ENCODE measurements at places on chromosomes 5 and 9.

DNA sequence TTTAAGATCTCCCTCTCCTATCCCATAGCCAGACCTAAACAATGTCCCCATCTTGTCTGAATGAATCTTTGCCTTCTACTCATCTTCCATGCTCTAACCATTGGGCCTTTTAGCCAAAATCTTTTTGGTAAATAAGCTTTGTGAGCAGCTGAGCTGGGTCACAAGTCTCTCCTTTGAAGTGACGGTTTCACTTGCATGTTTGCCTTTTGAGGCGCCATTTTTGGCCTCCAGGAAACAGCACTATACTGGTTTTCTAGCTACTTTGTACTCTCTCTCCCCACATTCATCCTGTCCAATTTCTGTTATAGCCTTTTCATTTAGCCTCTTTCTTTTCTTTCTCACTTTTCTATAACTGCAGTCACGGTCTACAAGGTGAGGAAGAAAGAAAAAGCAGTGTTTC is 195.5 kb upstream of the C9orf72 start:
- DNase-seq: no peak

DNA sequence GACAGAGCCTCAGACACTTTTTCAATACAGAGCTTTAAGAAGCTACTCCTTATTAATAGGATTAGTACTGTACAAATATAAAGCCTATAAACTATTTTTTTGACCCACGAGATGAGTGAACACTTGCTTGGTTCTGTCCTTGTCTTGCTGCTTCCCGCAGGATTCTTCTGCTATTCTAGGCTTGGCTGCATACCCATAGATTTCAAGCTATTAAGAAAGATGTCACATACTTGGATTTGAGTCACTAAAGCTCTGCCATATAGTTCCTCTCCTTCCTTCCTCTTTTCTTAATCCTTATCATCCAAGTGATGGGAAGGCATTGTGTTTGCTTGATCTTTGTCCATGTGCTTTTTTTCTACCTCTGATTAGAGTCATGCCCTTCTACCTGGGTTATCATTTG is 361.2 kb upstream of the TRPC7 start:
- no peak for DNase-seq

- no peak for DNase-seq
Measured at GRCh38 chr5:11496137-11496719, 408.0 kb downstream of the CTNND2 start.

DNA sequence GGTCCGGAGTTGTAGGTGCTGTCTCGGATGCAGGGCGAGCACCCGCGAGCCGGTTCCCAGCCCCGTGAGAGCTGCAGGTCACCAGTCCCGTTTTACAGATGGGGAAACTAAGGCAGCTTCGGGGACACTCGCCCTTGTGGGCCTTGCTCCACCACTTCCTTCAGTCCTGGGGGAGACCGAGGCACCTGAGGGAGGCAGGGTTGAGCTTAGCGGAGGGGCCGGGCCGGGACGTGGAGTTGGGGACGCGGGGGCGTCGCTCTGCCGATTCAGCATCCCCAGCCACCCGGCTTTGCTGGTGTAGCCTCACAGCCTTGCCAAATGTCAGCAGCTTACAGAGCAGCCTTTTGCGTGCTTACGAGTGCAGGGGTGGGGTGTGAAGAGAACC is 530 bp downstream of the BBLN start:
- DNase-seq: peak; percentile 59

GRCh38 chr5:53480416-53481158 is at the start of gene FST:
Gene FST, plus strand, starts transcription at chr5:53480629. Its CDS starts 163 bp downstream, at chr5:53480792.
- peak; percentile 88 for DNase-seq

DNA sequence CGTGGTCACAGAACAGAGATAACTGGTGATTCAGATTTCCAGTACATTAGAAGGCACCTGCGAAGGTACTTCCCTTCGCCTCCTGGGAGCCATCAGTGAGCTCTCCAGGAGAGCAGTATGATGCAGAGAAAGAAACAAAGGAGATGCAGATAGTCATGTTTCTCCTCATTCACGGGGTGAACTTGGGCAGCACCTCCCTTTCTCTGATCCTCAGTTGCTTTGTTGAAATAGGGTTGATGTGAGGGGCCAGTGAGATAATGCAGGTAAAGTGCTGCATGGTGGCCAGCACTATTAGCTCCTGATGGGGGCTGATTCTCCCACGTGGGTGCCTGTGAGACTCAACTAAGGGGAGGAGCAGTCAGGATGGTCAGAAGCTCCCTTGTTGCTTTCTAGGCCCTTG is 46.6 kb upstream of the ZNF169 start:
- DNase-seq: no peak

DNA sequence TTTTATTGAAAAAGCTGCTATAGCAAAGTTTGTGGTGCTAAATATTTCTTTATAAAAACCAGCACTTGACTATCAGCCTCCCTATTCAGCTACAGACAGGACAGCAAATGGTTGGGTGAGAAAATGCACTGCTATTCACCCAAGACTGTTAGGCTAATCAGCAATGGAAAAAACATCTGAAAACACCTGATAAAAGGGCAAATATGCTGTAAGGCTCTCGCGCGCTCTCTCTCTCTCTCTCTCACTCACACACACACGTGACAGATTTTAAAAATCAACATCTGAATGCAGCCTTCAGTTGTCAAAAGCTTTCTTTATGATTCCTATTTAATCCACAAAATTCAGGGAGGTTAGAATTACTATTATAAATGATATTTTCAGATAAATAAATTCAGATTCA is 80.2 kb downstream of the HTR4 start:
- DNase-seq: no peak

DNA sequence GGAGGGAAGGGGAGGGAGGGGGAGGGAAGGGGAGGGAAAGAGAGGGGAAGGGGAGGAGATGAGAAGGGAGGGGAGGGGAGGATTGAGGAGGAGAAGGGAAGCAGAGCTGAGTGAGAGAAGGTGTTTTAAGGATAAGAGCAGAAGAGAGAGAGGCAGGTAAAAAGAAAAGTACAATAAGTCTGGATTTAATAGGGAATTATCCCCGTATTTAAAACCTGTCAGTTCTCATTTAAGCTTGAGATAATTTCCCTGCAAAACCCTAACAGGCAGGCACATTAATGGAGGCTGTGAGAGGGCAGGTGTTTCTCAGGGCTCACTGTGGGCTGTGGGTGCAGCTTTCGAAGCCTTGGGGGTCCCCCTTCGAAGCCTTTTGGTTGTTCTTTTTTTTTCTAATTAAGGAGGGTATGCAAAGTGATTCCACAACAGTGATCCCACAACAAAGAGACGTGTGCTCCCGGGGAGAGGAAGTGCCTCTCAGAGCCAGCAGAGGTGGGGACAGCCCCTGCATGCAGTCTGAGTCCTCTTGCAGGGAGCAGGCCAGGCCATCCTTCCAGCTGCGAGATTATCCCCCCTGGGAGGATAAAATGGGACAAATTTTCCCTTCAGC is 317.9 kb upstream of the IRX1 start:
- peak; percentile 78 for DNase-seq

DNA sequence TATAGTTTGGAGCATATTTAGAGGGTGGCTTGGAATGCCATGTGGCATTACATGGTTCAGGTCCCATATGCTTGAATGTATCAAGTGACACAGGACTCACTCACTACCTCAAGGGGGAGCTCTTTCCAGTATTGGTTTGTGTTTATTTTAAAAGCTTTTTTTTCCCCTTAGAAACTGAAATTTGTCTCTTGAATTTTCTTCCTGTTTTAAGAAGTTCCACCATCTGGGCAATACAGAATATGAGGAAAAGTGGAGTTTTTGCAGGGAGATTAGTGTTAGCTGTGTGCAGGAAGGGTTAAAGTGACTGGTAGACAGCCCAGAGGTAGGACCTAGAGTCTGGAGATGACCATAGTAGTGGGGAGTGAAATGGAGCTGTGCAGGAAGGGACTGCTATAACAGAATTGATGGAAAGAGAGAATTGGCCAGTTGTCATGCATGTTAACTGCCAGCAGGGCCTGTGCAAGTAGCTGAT is 36.6 kb downstream of the CTNNA1 start:
- DNase-seq: peak; percentile 72

GRCh38 chr5:73623060-73623459 is 2.9 kb upstream of the ARHGEF28 start:
- DNase-seq: no peak

DNA sequence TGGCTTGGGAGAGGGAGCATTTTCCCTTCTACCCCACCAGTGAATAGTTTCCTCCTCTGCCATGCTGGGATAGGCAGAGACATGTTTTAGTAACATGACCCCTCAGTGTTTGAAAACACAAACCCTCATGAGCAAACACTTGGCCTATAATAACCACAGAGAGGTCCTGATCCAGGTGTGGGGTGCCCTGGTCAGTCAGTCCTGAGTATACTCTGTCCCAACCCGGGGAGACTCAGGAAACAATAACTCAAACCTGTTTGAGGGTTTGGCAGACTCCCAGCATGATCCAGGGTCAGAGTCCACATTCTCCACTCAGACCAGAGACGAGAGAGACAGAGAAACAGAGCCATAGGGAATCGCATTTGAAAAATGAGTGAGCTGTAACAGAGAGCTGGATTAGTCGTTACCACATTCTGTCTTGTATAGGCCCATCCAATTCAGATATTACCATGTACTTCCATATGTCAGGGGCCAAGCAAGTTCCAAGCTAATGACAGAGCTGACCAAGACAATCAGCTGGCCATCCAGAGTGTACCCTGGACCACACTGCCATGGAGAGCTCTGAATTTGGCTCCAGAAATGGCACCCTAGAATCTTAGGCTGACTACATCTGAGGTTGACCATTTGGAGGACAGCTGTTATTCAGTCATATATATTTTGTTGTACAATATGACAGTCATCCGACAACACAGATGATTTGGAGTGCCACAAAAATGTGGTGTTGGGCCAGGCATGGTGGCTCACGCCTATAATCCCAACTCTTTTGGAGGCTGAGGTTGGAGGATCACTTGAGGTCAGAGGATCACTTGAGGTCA is 4.2 kb upstream of the CA9 start:
- DNase-seq: no peak

DNA sequence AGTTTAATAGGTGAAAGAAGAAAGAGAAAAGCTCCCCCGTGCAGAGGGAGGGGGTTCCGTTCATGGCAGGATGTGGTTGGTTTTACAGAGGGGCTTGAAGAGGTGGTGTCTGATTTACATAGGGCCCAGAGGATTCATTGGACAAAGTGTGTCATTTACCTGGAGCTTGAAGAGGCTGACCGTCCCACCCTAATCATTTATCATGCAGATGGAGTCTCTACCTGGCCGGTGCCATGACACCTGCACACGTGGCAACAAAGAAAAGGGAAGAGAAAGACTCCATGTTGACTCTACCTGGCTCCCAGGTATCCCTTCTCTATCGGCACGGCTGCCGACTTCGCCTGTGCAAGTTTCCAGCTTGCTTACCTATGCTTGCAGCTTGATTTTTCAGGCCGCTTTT is 35.3 kb upstream of the PRRC2B start:
- DNase-seq: no peak

- no peak for DNase-seq
Measured at GRCh38 chr9:133454325-133454724, 5.5 kb upstream of the CACFD1 start.

DNA sequence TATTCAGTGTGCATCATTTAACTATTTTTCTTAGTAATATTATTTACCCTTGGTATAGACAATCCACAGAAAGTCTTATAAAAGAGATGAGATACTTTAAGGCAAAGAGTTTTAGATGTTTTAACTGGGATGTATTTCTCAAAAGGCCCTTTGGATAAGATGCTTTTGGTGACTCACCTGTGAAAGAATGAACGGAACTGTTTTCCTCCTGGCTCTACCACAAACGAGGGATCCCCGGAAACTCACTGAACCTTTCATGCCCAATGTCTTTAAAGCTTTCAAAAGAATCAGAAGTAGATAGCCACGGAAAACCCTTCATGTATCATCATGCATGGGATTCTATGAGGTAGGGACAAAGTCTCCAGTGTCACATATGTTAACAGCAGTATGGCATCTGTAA is 1.6 kb downstream of the ZNF782 start:
- DNase-seq: no peak

Measured in neural progenitor cell (in vitro differentiated cells).